Stimulated activated CD4-positive, alpha-beta T cell treated with anti-CD3 and anti-CD28 coated beads, Interleukin-4, amount 100 ng/mL, for 4 hours (primary cell): ENCODE measurements at places on chromosomes 16 and 17.

GRCh38 chr16:10539236-10539635 lies 41.2 kb downstream of the EMP2 start:
- no peak for DNase-seq

DNA sequence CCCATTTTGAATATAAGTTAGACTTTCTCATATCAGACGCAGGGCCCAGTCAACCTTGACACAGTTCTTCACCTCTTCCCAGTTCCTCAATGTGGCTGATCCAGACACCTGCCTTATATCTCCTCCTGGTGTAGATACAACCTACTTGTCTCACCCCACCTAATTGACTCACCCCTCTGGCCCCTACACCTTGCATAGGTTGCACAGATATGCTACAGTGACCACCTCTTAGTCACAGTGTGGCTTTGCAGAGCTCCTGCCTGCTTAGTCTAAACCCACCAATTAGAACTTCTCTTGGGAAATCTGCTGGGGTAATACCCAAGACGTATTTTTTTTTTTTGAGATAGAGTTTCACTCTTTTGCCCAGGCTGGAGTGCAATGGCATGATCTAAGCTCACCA lies 16.8 kb downstream of the CHP2 start:
- DNase-seq: no peak

DNA sequence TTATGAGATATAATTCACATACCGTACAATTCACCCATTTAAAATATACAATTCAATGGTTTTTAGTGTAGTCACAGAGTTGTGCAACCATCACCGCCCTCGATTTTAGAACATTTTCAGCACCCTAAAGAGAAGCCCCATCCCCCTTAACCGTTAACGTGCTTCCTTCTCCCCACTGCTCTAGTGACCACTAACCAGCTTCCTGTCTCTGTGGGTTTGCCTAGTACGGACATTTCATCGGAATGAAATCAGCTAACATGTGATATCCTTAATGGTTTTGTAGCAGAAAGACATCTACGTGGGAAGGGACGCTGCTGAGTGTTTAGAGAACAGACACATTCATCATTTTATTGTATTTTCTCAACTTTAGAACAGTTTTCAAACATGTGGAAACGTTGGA lies 80.8 kb upstream of the HSBP1 start:
- DNase-seq: no peak

GRCh38 chr17:3626831-3627768 lies 8.9 kb downstream of the SHPK start:
- DNase-seq: no peak

- DNase-seq: no peak
Measured at GRCh38 chr16:360698-361336, 8.3 kb upstream of the AXIN1 start.

DNA sequence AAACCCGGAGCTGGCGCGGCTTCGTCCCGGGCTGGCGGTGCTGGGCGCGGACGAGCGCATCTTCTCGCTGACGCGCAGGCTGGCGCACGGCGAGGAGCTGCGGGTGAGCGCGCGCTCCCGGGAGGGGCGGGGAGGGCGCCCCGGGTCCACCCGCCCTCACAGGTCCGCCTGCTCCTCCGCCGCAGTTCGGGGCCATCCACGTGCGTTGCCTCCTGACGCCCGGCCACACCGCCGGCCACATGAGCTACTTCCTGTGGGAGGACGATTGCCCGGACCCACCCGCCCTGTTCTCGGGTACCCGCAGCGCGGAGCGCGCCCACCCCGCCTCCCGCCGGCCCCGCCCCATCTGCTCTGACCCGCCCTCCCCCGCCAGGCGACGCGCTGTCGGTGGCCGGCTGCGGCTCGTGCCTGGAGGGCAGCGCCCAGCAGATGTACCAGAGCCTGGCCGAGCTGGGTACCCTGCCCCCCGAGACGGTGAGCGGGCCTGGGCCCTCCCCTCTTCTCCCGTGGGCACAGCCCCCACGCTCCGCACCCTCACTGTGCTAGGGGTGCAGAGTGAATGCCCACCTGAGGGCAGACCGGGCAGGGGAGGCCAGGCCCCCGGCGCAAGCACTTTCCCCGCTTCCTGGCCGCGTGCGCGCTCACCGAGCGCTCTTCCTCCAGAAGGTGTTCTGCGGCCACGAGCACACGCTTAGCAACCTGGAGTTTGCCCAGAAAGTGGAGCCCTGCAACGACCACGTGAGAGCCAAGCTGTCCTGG lies 1.4 kb downstream of the HAGHL start:
- DNase-seq: peak; percentile 53

GRCh38 chr17:35002876-35003551 lies 22.7 kb downstream of the LIG3 start:
- no peak for DNase-seq

DNA sequence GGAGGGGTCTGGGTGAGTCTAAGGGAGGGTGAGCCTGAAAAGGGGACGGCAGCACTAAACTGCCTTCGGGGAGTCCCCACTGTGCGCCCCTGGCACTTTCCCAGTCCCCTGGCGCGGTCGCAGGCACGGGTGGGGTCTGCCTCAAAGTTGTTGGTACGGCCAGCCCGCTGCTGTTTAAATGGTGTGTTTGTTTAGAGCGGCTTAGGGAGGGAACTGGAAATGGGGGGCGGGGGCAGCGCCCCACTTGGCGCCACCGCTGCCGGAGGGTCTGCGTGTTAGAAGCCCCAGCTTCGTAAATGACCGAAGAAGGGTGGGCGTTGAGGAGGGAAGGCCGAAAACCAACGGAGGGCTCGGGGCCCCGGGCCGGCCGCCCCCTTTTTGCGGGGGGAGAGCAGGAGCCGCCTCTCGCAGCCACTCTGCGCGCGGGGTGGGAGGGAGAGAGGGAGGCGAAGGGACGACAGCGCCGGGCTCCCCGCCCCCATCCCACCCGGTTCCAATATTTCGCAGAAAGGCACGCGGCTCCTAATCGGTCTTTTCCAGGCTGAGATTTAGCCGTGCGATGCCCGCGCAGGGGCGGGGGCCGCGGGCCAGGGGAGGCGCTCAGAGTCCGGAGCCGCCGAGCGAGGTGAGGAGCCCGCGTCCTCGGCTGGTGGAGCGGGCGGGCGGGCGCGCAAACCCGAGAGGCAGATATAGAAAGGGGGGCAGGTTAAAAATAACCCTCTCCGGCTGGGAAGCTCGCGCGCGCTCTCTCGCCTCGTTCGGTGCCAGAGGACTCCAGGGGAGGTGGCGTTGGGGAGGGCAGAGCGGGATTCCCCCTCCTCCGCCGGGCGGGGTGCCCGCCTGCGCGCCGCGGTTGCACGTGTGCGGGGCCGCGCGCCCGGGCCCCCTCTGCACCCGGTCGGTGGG lies 54.9 kb downstream of the SREBF1 start:
- peak; percentile 30 for DNase-seq

DNA sequence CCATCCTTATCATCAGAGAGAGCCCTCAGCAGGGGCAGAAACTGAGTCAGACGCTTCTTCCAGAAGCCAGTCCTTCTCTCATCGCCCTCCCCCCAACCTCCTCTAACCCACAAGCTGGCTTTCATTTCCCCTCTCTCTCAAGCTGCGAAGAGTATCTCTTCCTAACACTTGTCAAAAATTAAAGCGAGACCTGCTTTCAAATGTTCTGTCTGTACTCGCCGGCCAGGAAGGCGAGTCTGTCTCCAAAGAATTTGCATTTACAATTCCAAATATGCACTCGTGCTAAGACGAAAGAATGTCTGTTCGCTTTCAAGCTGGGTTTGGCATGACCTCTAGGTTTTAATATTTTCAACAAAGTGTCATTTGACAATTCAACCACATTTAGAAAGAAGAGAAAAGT lies 140.4 kb downstream of the RGS9 start:
- DNase-seq: no peak
